ENCODE measurements at places on chromosomes 16 and 17.

DNA sequence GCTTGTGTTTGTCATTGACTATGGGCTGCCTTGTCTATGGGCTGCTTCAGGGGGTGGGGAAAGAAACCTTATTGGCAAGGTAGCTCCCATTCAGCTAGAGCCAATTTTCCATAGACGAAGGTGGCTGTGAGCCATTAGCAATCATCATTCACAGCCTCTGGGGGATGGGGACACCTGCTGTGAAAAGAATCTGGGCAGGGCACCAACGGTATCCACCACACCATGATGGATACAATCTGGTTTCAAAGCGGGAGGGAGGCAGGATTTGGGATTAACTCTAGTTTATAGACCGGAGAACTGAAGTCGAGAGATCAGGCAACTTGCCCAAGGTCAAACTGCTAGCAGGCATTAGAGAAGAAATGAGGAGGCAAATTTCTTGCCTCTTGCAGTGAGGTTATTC is 182.3 kb downstream of the SHISA9 start:
- H3K4me1 ChIP-seq = no peaks in the 10 kb centered on the region
- no peak for DNase-seq

DNA sequence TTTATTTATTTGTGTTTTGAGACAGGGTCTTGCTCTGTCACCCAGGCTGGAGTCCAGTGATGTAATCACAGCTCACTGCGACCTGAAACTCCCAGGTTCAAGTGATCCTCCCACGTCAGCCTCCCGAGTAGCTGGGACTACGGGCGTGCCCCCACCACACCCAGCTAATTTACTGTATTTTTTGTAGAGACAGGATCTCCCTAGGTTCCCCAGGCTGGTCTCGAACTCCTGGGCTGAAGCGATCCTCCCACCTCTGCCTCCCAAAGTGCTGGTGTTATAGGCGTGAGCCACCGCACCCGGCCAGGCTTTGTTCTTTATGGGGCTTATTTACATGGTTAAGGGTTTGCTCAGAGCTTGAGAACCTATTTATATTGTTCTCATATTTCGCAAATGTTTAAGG is 5.8 kb upstream of the MEIOB start:
- no peak overlapping the region for H3K4me3 ChIP-seq
- peaks cover 22% of the 10 kb centered on the region for H3K27me3 ChIP-seq
- no peaks in the 10 kb centered on the region for H3K36me3 ChIP-seq
- DNase-seq = peak; percentile 40
- no peaks in the 10 kb centered on the region for H3K4me1 ChIP-seq

DNA sequence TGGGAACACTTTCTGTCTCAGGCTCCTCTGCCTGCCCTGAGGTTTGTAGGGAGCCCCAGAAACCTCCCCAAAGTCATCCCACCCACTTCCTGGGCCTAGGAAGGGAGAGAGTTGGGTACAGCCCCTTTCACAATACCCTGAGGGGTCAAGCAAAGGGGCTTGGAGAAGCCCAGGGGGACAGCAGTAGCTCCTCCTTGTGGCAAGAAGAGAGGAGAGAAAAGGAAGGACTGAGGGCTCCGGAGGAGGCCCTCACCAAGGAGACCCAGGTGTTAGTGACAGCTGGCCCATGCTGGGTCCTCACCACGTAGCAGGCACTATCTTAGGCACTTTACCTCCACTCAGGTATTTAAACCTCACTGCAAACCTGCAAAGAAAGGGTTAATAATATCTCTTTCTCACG is 112.8 kb downstream of the IRX5 start:
- H3K36me3 ChIP-seq = no peaks in the 10 kb centered on the region
- no peaks in the 10 kb centered on the region for H3K4me1 ChIP-seq
- no peak overlapping the region for H3K4me3 ChIP-seq

- H3K36me3 ChIP-seq = peaks cover 40% of the 10 kb centered on the region
- H3K4me3 ChIP-seq = no peak overlapping the region
- H3K27ac ChIP-seq = no peak overlapping the region
- DNase-seq = peak; percentile 92
These were observed 13.8 kb downstream of the CORO7 start for GRCh38 chr16:4402439-4403132.

- no peaks in the 10 kb centered on the region for H3K27me3 ChIP-seq
- no peak overlapping the region for H3K4me3 ChIP-seq
- DNase-seq = no peak
- H3K36me3 ChIP-seq = no peaks in the 10 kb centered on the region
- H3K27ac ChIP-seq = no peak overlapping the region
These were observed 5.8 kb upstream of the SPIRE2 start for GRCh38 chr16:89822188-89823086.

DNA sequence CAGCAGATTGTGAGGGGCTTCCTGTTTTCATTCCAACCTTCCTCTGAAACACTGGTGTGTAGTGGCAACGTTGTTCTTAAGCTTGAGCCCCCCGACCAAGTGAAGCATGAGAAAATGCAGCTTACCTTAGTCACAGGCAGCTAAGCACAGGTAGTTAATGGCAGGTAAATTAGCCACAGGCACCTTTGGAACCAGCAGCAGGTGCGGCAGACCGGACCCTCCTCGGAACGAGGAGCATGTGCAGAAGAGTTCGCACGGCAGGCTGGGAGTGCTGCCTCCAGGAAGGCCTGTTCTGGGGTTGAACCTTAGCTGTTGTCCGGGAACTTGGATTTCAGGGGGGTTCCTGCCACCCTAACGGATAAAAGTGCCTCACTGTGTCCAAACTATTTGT is 7.2 kb upstream of the IRF8 start:
- no peaks in the 10 kb centered on the region for H3K36me3 ChIP-seq
- H3K27me3 ChIP-seq = peaks cover 5% of the 10 kb centered on the region
- no peak overlapping the region for H3K27ac ChIP-seq
- peaks cover 11% of the 10 kb centered on the region for H3K4me1 ChIP-seq

Data from upper lobe of right lung (tissue), 1 donor.